Endodermal cell (in vitro differentiated cells): ENCODE measurements at places on chromosomes 16 and 17. TPM values are rescaled to one million over a fixed set of nuclear protein-coding genes. Genes with fewer than 3 reads are reported as not detected.

The SLC52A1 gene
- total RNA-seq = 0.07 TPM in 1 of 2 replicates, not detected in the other

The GJD3 gene
- not detected in 3 replicates for total RNA-seq

The EPN3 gene
- 0.50 and 0.66 TPM in 2 replicates for total RNA-seq

The SPEM2 gene
- not detected in 3 replicates for total RNA-seq

The MMP25 gene
- total RNA-seq = 5.9 and 6.1 TPM in 2 replicates

The SOCS1 gene
- 7.2 and 9.2 TPM in 2 replicates for total RNA-seq

The KRTAP4-1 gene
- not detected in 2 replicates for total RNA-seq
